T-helper 9 cell (primary cell): ENCODE measurements at places on chromosomes 7 and 10.

DNA sequence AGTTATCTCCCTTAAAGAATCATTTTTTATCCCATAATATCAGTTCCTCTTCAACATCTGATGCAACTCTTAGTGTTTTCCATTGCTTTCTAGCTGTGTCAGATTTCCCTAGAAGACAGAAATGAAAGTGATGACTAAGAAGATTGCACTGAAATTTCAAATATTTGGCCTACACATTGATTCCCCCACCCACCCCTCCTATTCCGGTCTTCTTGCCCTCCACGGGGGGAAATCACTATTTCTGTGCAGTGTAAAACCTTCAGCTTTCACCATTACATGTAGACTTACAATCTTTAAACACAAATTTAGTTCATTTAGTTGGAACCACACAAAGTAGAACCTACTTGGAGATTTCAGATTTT lies 63.7 kb upstream of the IL6 start:
- no peak for DNase-seq

DNA sequence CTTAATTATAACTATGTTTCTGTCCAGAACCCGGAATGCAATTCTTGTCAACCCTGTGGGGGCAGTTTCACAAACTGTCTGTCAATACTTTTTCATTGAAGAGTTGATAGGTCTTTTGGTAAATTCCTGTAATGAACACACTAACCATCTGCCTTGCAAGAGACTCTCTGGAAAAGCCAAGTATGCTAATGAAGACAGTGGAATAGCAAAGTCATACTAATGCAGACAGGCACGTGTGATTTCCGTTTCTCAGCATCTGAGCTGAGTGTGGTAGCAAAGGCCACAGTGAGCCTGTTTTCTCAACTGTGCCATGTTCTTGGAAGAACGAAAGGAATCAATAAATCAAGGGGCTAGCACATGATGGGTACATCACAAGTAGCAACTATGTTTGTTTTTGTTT lies 494.1 kb upstream of the NRP1 start:
- no peak for DNase-seq

GRCh38 chr7:5869691-5870090 lies 10.9 kb upstream of the OCM start:
- DNase-seq: no peak

GRCh38 chr7:91112902-91113341 lies 151.3 kb upstream of the FZD1 start:
- no peak for DNase-seq
